Chondrocyte (in vitro differentiated cells): ENCODE measurements at places on chromosomes 2 and 18.
A peak's percentile ranks its signal among the peaks of the same experiment; 100 is the strongest.

GRCh38 chr2:206443735-206444527 lies 599 bp downstream of the ADAM23 start:
- DNase-seq: no peak

- no peak for DNase-seq
These were observed 134.5 kb upstream of the CTAGE1 start for GRCh38 chr18:22552254-22552653.

- DNase-seq: no peak
These were observed 35.4 kb upstream of the DYNC1I2 start for GRCh38 chr2:171651667-171652415.

GRCh38 chr2:239235311-239235710 lies 165.5 kb downstream of the HDAC4 start:
- DNase-seq: peak; percentile 68

DNA sequence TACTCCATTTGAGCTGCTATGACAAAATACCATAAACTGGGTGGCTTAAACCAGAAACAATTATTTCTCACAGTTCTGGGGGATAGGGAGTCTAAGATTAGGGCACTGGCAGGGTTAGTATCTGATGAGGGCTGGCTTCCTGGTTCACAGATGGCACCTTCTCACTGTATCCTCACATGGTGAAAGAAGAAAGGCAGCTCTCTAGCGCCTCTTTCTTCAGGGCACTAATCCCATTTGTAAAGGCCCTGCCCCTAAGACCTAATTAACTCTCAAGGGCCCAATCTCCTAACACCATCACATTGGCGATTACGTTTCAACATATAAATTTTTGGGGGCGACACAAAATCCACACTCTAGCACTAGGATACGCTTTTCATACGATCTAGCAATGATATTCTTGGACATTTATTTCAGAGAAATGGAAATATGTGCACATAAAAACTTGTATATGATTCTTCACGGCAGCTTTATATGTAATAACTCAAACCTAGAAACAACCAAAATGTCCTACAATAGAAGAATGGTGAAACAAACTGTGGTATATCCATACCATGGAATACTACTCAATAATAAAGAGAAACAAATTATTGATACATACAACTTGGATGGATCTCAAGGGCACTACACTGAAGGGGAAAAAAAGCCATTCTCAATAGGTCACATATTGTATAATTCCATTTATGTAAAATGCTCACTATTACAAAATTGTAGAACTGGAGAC lies 111.0 kb downstream of the BCL2L11 start:
- DNase-seq: no peak

DNA sequence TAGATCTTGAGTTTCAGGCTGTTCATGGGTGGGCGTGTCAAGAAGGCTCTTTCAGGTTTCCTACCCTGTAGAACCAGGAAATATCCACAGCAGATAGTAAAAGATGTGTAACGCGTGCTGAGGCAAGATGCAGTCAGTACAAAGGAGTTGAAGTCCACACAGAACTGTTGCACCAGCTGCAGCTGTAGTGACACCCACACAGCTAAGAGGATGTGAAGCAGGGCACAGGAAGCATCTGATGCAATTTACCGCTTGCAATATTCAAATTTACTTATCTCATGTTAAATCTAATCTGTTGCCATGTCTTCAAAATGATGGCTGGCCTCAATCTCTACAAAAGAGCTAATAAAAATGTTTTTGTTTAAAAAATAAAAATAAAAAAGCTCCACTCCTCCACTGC lies 132.8 kb downstream of the ARHGAP15 start:
- DNase-seq: no peak

DNA sequence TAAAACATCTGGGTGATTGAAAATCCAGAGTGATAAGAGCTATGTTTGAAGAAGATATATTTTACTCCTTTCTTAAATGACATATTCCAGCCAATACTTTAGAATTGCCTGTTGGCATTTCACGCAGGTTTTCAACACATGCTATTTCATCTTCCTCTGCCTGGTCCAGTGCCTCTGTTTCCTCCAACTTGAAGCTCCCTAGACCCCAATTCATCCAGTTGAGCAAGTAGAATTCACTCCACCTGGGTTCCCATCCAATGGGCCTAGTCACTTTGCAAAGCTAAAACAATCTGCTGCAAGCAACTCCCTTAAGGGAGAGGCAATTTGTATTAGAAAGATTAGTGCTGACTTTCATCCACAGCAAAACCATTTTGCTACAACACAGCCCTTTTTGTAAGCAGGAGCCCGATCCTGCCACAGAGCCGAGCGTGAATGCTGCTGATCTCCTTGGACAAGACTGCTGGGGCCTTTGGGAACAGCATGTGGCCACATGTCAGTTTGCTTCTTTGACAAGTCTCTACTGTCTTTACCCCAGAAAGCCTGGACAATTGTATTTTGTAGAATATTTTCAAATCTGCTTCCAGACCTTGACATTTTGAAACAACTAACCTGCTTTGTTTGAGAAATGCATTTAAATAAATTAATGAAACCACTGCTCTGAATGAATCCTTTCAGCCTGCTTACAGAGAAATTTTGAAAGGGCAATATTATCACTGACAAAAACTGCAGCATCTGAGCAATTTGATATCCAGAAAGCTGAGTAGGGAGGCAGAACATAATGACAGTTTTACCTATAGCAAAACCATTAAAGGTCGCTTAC lies 259.1 kb downstream of the TDRD15 start:
- no peak for DNase-seq

- no peak for DNase-seq
These were observed 53.3 kb upstream of the ZBTB7C start for GRCh38 chr18:48462510-48462909.

DNA sequence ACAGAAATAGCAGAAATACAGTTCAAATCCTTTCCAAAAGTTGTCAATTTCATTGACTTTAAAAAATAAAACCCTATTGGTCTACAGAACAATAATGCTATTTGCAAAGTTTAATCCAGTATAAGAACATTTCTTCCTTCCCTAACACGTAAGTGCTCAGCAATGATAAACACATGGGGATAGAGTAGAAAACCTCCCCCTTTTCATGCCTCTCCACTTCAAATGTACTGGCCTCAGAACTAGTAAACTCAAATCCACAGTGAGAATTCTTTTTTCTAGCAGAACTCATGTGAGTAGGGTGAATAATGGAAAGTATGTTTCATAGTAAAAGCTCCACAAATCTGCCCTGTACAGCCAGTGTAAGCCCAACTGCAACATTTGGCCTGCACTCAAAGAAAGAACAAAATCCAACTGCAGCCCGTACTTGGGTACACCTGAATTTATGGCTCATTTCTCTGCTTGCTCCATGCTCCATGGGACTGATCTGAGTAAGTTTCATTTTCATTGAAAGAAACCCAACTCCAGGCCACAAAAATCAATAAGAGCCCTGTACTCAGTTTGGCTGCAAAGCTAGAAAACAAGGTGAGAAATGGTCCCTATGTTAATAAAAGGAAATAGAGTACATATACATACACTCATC lies 115.0 kb upstream of the RMDN2 start:
- no peak for DNase-seq

GRCh38 chr18:56240405-56240804 lies 398.0 kb downstream of the TXNL1 start:
- DNase-seq: no peak

GRCh38 chr2:29841386-29842004 lies 79.9 kb downstream of the ALK start:
- DNase-seq: no peak

GRCh38 chr2:118750959-118751565 lies 96.4 kb downstream of the EN1 start:
- no peak for DNase-seq

DNA sequence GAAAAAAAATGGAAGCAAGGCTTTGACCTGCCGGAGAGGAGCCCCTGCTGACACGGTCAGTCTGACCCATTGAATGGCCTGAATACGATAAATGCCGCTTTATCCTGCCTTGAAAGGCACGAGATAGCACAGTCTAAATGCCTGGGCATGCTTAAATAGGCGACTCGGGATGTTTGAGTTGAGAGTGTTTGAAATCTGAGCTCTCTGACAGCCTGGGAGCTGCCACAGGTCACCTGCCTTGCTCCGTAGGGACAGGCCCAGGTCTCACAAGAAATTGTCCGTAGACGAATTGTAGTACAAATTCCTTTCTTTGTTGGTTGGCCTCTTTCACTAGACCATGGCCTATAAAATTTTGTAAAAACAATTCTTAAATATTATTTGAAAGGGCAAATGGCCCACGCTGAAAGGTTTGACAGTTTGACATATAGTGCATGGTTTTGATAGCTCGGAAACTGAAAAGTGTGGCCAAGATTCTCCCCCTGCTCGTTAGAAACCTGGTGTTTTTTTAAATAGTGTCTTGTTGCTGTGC lies 72.8 kb downstream of the MEIS1 start:
- DNase-seq: no peak

DNA sequence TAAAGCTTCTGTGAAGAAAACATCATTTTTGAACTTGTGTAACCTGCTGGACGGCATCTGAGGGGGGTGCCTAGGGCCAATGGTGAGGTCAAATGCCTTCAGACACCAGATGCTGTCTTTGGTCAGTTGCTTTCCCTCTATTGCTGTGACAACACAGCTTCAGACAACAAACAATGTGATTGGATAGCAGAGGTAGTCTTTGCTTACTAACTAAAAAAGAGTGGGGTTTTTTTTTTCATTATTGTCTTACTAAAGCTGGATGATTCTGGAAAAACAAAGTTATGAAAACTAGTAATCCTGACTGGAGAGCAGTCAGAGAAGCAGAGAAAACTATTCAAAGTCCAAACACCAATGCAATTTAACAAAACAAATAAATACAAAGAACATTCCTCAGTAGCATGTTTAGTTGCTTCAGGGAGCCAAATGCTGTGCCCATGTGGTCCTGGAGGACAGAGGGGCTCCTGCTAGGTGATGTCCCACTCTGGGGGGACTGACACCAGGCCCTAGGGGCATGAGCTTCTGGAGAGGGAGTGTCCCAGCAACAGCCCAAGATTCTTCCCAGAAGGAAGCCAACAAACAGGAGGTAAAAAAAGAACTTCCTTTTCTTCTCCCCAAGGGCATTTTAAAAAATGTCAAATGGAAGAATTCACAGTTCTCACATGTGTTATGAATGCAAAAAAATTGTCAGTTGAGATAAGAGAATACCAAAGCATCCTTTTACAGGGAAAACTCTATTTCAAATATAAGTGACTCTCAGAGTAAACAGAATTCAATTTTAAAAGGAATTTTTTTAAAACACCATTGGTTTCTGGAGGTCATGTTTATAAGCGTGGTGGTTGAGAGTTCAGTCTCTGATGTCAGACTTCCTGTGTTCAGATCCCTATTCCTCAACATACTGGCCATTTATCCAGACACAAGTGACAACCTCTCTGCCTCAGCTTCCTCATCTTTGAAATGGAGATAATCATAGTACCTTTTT lies 181.1 kb upstream of the PGAP1 start:
- DNase-seq: no peak

DNA sequence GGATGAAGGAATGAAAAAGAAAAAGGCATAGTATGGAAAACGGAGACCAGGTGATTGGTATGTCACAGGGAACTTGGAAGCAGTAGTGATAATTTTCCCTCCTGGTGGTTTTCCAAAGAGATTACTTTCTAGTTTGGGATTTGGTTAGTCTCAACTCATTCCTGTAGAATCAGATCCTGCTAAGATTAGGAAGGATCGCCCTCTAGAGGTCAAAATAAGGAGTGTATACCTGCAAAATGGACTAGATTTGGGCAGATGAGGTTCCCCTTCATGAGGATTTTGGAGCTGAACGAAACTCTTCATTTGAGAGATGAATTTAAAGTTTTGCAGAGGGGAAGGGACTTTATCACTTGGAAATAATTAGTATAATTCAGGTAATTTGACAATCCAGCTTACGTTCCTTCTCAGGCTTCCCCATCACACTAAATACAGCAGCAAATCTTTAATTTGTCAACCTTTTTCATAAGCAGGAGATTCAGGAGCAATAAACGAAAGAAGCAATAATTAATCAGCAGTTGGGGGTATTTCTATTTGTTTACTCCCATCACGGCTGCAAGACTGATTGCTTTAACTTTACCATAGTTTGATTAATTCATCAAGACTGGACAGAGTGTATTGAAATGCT lies 65.2 kb downstream of the CCDC195 start:
- DNase-seq: no peak

- no peak for DNase-seq
These were observed 1135.1 kb upstream of the CHAC2 start for GRCh38 chr2:52632543-52632942.

DNA sequence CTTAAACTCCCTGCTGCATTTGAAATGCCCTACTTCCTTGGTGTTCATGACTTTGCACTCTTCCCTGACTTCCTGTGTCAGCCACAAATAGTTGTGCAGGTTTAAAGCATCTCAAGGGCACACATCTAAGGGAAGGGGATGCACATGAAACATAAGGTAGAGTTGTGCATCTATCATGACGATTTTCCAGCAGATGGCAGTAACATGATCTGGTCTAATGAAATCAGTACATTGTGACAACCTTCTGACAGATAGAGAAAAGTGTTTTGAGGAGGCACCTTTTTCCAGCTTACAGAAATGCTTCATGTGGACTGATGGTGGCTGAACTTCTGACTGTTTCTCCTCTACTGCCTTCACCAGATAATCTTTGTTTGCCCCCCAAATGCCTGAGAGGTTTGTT lies 238.9 kb downstream of the XIRP2 start:
- DNase-seq: no peak

- no peak for DNase-seq
These were observed 20.8 kb upstream of the MYO3B start for GRCh38 chr2:170157025-170157684.

DNA sequence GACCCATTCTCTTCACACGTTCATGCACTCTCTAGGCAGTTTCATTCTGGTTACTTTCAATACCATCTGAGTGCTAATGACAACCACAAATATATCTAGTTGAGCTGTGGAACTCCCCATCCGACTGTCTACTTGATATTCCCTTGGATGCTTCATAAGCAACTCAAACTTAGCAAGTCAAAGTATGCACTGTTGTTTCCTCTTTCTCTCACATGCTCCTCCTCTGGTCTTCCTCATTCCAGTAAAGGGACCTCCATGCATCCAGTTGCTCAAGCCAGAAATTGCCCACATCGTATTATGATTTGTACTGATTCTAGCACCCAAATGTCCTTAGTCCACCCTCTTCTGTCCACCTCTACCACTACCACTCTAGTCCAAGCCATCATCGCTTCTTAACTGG lies 22.3 kb downstream of the SEMA4F start:
- DNase-seq: no peak

- no peak for DNase-seq
These were observed 15.7 kb downstream of the PARD6G start for GRCh38 chr18:80231616-80232015.

DNA sequence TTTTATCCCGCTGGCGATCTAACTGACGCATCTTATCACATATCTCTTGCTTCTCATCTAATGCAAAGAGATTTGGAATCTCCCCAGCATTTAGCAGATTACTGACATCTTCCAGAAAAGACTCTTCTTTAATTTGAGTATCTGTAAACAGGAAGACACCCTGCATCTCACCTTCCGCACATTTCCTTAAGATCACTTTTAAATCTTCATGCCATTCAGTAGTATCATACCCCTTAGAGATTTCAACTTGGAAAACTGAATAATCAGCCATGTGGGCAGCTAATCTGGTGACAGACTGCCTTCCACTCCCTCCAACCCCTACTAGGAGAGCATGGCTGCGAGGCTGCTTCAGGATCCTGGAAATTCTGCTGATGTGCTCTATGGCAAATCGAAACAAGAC lies 204.3 kb downstream of the DNAH7 start:
- no peak for DNase-seq
